H54 (cell line): ENCODE measurements at places on chromosomes 1 and 21.

DNA sequence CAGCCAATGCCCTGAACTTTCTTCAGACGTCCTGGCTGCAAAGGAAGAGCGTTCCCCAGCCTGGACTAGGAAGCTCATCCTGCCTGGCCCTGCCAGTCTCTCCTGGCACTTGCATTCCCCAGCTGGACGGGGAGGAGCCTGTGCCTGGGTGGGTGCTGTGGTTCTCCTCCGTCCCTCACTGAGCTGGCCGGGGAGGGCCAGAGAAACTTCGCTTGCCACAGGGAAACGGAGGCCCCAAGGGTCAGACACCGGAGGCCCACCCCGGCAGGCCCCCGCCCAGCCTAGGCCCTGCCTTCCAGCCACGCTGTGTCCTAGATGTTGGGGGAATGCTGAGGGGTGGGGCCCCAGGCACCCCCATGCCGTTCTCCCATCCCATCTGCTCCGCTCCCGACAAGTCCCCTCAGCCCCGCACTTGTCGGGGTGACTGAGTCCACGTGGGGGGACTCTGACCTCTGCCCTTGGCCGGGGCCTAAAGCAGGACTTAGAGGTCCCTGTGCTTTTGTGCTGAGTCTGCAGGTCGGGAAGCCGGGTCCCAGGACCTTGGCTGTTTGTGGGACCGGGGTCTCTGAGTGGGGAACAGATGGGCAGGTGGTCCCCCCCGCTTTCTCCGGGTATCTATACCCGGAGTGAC lies 4.8 kb downstream of the FTCD start:
- DNase-seq: no peak

DNA sequence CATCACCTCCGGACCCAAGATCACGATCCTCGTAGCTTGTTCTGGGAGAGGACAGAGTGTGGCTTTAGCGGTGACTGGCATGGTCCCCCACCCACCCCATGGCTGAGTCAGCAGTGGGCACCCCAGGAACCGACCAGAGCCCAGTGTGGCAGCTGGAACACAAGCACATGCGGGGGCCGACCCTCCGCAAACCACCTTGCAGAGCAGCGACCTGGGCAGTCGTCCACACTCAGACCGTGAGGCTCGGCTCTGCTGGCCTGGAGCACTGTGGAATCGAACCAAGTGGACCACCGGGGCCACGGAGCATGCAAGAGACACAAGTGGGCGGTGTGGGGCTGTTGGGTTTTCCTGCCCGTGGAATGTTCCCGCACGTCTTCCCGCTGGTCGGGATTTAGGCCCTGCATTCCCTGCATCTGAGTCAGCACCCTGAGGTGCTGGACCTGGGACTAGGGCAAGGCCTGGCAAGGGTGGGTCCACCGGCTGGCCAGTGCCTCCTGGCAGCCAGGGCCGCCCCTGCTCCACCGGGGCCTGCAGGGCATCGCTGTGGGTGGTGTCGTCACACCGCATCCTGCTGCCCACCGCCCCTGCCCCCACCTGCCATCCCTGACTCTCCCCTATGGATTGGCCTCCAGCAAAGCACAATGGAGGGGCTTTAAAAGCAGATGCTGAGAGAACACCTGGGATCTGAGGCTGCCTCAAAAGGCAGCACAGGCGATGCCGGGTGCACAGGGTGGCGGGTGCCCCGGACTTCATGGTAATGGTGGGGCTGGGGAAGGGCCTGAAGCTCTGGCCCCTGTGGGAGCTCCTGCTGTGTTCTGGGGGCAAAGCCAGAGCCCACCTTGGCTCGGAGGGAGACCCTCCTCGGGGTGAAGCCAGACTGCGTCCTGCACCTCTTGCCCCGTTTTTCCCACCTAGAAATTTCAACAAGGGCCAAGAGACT lies 18.5 kb downstream of the MORN1 start:
- DNase-seq: peak; percentile 80

DNA sequence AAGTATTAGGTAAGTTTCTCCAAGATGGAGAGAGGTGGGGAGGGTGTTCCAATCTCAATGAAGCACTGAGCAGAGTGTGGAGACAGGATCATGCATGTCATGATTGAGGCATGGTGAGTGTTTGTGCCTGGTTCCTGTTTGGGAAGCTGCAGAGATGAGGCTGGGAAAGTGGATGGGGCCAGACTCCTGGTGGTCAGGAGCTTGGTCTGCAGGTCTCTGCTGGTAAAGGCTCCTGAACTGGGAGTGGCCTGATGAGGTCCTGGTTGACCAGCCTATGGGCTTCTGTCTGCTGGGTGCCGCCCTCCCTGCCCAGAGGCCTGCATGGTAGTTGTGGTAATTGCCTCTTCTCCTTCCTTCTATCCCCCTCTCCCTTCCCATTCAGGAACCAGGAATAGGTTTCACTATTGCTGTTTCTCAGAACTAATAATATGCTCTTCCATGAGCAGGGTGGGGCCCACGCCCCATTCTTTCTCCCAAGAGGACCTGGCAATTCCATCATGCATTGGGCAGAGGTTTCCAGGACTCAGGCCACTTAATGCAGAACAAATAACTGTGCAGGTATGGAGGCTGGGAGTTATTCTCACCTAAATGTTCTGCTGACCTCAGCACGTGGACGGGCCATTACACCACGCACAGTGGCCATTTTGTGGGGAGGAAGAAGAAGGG lies 24.5 kb downstream of the PROK1 start:
- no peak for DNase-seq

DNA sequence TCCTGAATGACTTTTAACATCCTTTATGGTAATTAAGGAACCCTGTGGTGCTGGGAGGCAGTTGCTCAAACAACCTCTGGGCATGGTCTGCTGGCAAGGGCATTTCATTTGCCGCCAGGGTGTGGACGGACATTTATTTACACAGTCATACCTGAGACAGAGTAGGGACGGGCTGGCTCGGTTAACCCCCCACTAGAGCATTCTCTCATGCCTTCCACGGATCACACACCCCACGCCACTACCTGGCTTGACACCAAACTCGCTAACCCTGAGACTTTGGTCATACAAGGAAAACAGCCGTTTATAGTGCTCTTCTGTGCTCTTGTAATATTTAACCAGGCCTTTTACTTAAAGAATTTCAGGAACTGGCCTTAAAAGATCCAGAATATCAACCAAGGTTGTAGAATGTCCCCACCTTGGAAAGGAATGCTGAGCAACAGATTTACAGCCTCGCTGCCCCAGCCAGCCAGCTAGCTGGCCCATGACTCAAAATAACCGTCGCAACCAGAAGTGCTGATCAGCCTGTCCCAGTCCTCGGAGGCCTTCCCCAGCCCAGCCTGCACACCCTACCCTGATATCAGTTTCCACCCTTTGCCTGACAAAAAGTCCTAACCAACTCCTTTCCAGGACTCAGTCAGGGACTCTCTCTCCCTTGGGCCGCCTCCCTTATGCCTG lies 6.5 kb upstream of the PDXK start:
- DNase-seq: peak; percentile 92

- DNase-seq: no peak
Measured at GRCh38 chr1:222104694-222105392, 363.0 kb upstream of the DUSP10 start.
